Adrenal gland (tissue), 19 donors: ENCODE measurements at places on chromosomes 11 and 22. TPM values are rescaled to one million over a fixed set of nuclear protein-coding genes. Genes with fewer than 3 reads are reported as not detected.
A peak's percentile ranks its signal among the peaks of the same experiment; 100 is the strongest.

DNA sequence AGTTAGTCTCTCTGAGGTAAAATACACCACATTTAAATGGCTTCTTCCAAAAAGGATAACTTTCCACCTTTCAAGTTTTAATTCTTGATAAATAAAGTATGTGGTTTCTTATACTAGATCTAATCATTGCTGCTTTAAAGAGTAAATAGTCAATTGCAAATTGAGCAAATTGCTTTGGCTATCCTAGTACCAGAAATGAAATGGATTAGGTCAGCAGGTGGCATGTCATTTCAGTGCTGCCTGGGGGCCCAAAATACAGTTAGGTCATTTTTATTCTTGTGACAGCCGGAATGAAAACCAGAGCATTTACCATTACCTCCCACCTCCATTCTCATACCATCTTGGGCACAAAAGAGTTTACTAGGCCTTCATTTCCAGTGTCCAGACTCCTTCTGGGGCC, 70.2 kb downstream of the PHF21A start:
- no peak for DNase-seq
- no peak overlapping the region for H3K4me3 ChIP-seq
- H3K4me1 ChIP-seq = peaks cover 19% of the 10 kb centered on the region
- no peak overlapping the region for H3K27ac ChIP-seq

The IL10RA gene
- 10.2 TPM for polyA plus RNA-seq

DNA sequence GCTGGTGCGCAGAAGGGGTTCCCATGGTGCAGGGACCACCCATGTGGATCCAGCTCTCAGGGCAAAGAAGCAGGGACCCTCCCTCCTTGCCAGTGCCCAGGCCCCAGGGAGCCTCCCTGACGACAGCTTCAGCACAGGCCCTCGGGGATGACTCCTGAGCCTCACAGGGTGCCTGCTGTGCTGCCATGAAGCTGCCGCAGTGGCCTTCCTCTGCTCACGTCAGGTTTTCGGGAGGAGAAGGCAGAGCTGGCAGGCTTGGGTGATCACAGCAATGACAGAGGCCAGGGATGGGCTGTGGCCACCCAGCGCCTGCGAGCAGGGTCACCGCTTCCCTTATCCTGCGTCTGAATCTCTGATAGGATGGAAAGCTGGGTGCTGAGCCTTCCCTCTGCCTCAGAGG, 276.2 kb downstream of the BRD1 start:
- H3K36me3 ChIP-seq = no peaks in the 10 kb centered on the region
- H3K4me1 ChIP-seq = no peaks in the 10 kb centered on the region
- DNase-seq = no peak
- no peaks in the 10 kb centered on the region for H3K27me3 ChIP-seq

The KRTAP5-10 gene
- polyA plus RNA-seq = 0.48 TPM

GRCh38 chr11:119404872-119405271, 18.1 kb downstream of the THY1 start:
- H3K36me3 ChIP-seq = no peaks in the 10 kb centered on the region
- no peak overlapping the region for H3K27ac ChIP-seq
- H3K4me3 ChIP-seq = no peak overlapping the region

DNA sequence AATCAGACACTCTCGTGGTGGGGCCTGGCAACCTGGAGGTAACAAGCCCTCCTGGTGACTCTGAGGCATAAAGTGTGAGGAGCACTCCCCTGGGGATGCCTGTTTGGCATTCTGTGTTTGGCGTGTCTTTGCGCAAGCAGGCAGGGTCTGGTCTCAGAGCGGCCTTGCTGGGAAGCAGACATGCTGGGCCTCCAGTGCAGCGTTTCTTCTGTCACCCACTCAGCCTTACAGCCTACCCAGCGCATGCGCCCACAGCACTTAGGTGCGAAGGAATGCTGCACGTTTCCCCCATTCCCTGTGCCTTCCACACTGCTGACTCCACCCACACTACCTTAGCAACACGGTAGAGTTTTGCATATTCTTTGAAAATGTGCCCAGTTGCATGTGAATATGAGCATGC, 7.4 kb upstream of the CXCR5 start:
- no peak for DNase-seq
- no peaks in the 10 kb centered on the region for H3K36me3 ChIP-seq
- H3K4me3 ChIP-seq = no peak overlapping the region
- no peaks in the 10 kb centered on the region for H3K27me3 ChIP-seq

- H3K27me3 ChIP-seq = no peaks in the 10 kb centered on the region
- no peak overlapping the region for H3K4me3 ChIP-seq
- no peak for DNase-seq
- H3K27ac ChIP-seq = no peak overlapping the region
These were observed 24.0 kb upstream of the MPPED1 start for GRCh38 chr22:43387815-43388214.

The NRIP3 gene
- 1.4 TPM for polyA plus RNA-seq

The APOBEC3C gene
- polyA plus RNA-seq = 62.0 TPM

The CLCF1 gene
- 5.6 TPM for polyA plus RNA-seq

- no peaks in the 10 kb centered on the region for H3K4me1 ChIP-seq
- H3K27me3 ChIP-seq = no peaks in the 10 kb centered on the region
- H3K27ac ChIP-seq = no peak overlapping the region
- H3K36me3 ChIP-seq = no peaks in the 10 kb centered on the region
These were observed 154.9 kb upstream of the CEP126 start for GRCh38 chr11:101759771-101760450.

The FXYD2 gene
- 11.3 TPM for polyA plus RNA-seq

- no peaks in the 10 kb centered on the region for H3K4me1 ChIP-seq
- DNase-seq = no peak
- H3K36me3 ChIP-seq = peaks cover 16% of the 10 kb centered on the region
- no peak overlapping the region for H3K27ac ChIP-seq
- no peak overlapping the region for H3K4me3 ChIP-seq
These were observed 8.5 kb downstream of the MAP4K2 start for GRCh38 chr11:64794526-64794925.

The FUT4 gene
- polyA plus RNA-seq = 0.72 TPM

The UBTFL1 gene
- not detected for polyA plus RNA-seq

- no peak for DNase-seq
- peaks cover 6% of the 10 kb centered on the region for H3K27me3 ChIP-seq
- no peak overlapping the region for H3K4me3 ChIP-seq
- H3K36me3 ChIP-seq = no peaks in the 10 kb centered on the region
- H3K27ac ChIP-seq = no peak overlapping the region
These were observed 5.9 kb downstream of the TMEM121B start for GRCh38 chr22:17115236-17115635.

GRCh38 chr11:12727563-12728211, 53.5 kb downstream of the TEAD1 start:
- no peaks in the 10 kb centered on the region for H3K27me3 ChIP-seq
- no peaks in the 10 kb centered on the region for H3K36me3 ChIP-seq
- no peak overlapping the region for H3K27ac ChIP-seq
- DNase-seq = no peak
- H3K4me1 ChIP-seq = peaks cover 42% of the 10 kb centered on the region
- H3K4me3 ChIP-seq = no peak overlapping the region

The CRYBA4 gene
- not detected for polyA plus RNA-seq

The TMEM45B gene
- polyA plus RNA-seq = 0.72 TPM

The GLYAT gene
- polyA plus RNA-seq = not detected

The OR4A16 gene
- not detected for polyA plus RNA-seq

- DNase-seq = no peak
- no peaks in the 10 kb centered on the region for H3K4me1 ChIP-seq
- H3K27ac ChIP-seq = no peak overlapping the region
These were observed 38.6 kb downstream of the PARVG start for GRCh38 chr22:44219101-44219870.

The MRPL23 gene
- 52.2 TPM for polyA plus RNA-seq

DNA sequence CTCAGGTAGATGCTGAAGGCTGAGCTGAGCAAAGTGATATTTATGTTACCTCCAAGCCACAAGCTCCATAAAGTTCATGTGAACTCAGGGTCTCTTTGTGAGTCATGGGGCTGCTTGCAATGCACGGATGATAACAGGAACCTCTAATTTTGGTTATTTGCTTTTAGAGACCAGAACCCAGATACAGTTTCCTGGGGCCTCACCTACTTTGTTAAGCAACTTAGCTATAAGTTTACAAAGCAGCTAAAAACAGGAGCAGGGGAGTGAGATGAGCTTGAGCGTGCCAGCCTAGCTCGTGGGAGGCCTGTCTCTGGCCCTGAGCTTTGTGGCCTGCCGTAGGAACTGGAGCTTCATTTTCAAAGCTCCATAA, 29.2 kb downstream of the SREBF2 start:
- DNase-seq = no peak
- H3K4me3 ChIP-seq = no peak overlapping the region
- H3K27ac ChIP-seq = peak overlapping the region; percentile 64
- H3K36me3 ChIP-seq = no peaks in the 10 kb centered on the region
- peaks cover 59% of the 10 kb centered on the region for H3K4me1 ChIP-seq

The KCNJ11 gene
- 0.27 TPM for polyA plus RNA-seq

The E2F8 gene
- 0.07 TPM for polyA plus RNA-seq

GRCh38 chr11:93529707-93530467, 13.3 kb downstream of the SMCO4 start:
- H3K27me3 ChIP-seq = no peaks in the 10 kb centered on the region
- H3K4me3 ChIP-seq = no peak overlapping the region
- peak; percentile 56 for DNase-seq

The GGTLC2 gene
- not detected for polyA plus RNA-seq

DNA sequence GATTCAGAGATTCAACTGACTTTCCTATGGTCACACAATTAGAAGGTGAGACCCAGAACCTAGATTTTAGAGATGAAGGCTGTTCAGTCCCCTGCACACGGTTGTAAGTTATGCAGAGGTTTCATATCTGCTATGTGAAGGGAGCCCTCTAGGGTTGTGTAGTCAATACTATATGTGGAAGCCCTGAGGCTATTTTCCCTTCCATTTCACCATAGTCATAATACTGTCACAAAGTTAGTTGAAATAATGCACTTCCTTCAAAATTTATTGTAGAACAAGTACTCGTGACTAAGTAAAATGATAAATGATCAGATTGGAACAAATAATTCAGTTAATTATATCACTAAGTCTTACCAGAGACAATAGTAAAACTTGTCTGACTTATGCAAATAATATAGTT, 48.8 kb downstream of the ENDOD1 start:
- no peaks in the 10 kb centered on the region for H3K36me3 ChIP-seq
- no peak overlapping the region for H3K27ac ChIP-seq
- DNase-seq = no peak
- no peaks in the 10 kb centered on the region for H3K27me3 ChIP-seq

DNA sequence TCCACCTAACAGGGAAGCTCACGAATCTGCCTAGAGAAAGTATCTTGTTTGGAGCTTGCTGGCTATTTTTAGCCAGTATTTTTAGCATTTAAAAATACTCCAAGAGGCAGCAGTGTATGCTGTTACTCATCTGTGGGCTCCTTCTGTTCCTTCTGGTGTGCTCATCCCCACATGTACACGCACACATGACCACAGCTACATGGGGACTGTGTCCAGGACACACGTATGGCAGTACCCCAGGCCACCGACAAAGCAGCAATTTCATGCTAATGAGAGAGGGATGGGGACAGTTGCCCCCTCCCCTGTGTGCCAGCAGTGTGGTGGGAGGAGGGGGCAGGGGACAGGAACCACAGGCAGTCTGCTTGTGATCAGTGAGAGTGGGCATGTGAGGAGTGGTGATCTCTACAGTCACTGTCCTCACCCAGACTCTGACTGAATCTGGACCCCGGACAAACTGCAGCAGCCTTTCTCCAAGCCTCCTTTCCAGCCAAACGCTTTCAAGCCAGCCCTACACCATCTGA, 16.4 kb downstream of the USP2 start:
- DNase-seq = no peak
- peak overlapping the region; percentile 72 for H3K4me3 ChIP-seq
- H3K4me1 ChIP-seq = peaks cover 68% of the 10 kb centered on the region
- H3K27ac ChIP-seq = peak overlapping the region; percentile 85
- no peaks in the 10 kb centered on the region for H3K27me3 ChIP-seq
- no peaks in the 10 kb centered on the region for H3K36me3 ChIP-seq

DNA sequence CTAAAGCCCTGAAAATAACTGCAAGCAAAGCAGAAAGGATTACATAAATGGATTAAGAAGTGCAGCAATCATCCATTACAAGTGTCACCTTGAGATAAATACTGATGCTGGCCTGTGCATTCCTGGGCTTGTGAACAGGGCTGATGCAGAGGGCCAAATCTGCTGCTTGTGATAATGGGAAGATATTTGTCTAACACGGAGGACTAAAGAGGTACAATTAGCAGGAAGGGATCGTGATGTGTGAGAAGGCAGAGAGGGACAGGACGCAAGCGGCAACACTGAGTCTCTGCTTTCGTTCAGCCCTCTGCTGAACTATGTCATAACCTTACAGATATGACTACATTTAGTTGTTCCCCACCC, 107.7 kb upstream of the DDI1 start:
- DNase-seq = no peak
- no peaks in the 10 kb centered on the region for H3K27me3 ChIP-seq
- no peak overlapping the region for H3K27ac ChIP-seq
- peaks cover 28% of the 10 kb centered on the region for H3K4me1 ChIP-seq
- H3K36me3 ChIP-seq = no peaks in the 10 kb centered on the region
- H3K4me3 ChIP-seq = no peak overlapping the region

The SCARF2 gene
- polyA plus RNA-seq = 6.2 TPM

DNA sequence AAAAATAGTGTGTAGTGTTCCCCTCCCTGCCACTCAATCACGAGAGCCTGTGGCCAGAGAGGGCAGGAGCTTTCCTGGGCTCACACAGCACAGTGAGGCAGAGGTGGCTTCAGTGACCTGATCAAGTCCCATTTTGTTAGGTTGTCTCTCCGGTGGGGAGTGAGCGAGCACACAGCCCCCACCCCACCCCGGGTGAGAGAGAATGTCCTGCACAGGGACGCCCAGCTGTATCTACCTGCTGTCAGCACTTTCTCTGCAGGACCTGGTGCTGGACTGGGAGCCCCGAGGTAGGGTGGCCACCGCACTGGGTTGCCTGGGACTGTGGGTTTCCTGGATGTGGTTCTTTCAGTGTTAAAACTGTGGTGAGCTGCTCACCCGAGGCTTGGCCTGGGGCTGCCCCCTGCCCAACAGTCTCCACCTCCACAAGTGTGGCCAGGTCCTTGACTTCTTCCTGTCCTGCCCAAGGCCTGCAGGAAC, 6.1 kb downstream of the CAPN5 start:
- H3K4me3 ChIP-seq = no peak overlapping the region
- H3K27me3 ChIP-seq = no peaks in the 10 kb centered on the region
- H3K4me1 ChIP-seq = peaks cover 29% of the 10 kb centered on the region
- H3K36me3 ChIP-seq = no peaks in the 10 kb centered on the region
- peak; percentile 19 for DNase-seq

The LDHA gene
- 296 TPM for polyA plus RNA-seq

GRCh38 chr11:33531743-33532181, 168.9 kb downstream of the C11orf91 start:
- no peaks in the 10 kb centered on the region for H3K27me3 ChIP-seq
- no peaks in the 10 kb centered on the region for H3K4me1 ChIP-seq
- H3K27ac ChIP-seq = no peak overlapping the region
- H3K36me3 ChIP-seq = no peaks in the 10 kb centered on the region
- no peak overlapping the region for H3K4me3 ChIP-seq
- peak; percentile 65 for DNase-seq

DNA sequence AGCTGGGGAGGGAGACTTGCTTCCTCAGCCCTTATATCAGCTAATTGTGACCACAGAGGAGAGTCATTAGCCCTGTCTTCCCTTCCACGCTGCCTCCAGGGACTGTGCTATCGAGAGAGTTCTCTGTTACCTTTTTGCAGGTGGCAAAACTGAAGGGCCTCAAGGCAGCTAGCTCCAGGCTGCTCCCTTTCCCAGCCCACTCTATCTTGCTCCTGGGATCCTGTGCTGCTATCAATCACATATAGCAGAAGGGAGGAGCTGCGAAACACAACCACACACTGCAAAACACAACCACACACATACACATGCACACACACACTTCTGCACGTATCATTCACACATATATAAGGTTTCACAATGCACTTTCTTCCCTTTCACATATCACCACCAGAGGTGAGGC, 205.3 kb upstream of the MTNR1B start:
- H3K36me3 ChIP-seq = no peaks in the 10 kb centered on the region
- no peaks in the 10 kb centered on the region for H3K4me1 ChIP-seq
- H3K4me3 ChIP-seq = no peak overlapping the region
- no peak for DNase-seq
- no peak overlapping the region for H3K27ac ChIP-seq
- no peaks in the 10 kb centered on the region for H3K27me3 ChIP-seq

The MPZL2 gene
- 6.0 TPM for polyA plus RNA-seq

The OR2AT4 gene
- polyA plus RNA-seq = not detected
